H54 (cell line): ENCODE measurements at places on chromosomes 4 and X.
A peak's percentile ranks its signal among the peaks of the same experiment; 100 is the strongest.

- no peak for DNase-seq
These were observed 54.6 kb upstream of the CLCN4 start for GRCh38 chrX:10102046-10102704.

DNA sequence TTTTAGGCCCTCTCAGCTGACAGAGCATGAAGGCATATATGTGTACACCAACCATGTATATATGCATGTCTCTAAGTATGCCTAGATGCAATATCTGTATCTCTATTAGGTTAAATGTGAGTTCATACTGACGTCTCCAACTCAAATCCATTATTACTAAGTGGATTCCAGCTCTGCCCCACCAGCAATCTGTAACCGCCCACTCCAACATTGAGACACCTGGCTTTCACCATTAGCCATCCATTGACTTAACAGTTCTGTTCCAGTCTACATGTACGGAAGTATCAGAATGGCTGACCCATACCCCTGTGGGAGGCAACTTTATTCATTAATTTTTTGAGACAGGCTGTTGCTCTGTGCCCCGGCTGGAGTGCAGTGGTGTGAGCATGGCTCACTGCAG, 15.0 kb upstream of the SH3TC1 start:
- DNase-seq: no peak

DNA sequence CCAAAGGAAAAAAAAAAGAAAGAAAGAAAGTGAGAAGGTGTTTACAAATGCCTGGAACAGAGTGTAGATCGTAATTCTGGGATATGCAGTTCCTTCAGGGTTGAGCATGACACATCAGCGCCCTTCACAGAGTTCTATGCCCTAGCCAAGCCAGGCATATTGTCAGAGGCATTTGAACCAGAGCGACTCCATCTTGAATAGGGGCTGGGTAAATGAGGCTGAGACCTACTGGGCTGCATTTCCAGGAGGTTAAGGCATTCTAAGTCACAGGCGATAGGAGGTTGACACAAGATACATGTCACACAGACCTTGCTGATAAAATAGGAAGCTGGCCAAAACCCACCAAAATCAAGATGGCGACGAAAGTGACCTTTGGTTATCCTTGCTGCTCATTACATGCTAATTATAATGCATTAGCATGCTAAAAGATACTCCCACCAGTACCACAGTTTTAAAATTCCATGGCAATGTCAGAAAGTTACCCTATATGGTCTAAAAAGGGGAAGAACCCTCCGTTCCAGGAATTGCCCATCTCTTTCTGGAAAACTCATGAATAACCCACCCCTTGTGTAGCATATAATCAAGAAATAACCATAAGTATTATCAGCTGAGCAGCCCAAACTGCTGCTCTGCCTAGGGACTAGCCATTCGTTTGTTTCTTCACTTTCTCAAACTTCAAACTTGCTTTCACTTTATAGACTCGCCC, 23.5 kb upstream of the LRBA start:
- DNase-seq: no peak

DNA sequence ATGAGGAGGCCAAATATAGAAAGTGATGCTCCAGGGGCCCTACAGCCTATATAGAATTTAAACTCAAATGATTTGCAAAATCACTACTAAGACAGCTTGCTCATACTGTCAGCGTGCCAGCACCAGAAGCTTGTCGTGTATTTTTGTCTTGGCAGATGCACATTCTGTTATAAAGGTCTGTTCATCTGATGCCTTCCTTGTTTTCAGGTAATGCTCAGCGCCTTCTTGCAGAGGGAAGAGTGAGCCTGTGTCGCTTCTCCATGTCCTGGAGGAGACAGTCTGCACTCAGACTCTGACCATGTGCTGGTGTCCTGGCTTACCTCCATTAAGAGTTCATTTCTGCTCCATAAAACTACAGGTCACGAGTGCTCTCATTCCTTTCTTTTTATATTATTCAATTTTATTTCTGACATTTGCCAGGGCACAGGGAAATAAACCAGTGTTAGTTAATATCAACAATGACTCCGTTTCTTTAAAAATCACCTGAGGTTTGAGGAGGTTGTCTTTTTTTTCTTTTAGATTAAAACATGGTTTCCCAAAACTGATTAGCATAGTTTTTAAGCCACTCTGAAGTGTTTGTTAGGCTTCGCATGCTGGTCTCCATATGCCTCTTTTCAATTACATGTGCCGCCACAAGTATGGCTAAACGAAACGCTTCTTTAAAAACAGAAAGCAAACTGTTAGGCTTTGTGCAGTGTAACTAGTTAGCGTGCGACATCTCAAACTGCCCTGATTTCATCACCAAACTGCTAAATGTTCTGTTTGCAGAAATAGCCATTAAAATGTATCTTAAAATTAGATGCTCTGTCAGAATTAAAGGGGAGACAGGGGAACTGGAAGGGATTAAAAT, 215.2 kb upstream of the GK2 start:
- no peak for DNase-seq

GRCh38 chr4:184168406-184169019, 49.2 kb downstream of the ENPP6 start:
- DNase-seq: peak; percentile 65

DNA sequence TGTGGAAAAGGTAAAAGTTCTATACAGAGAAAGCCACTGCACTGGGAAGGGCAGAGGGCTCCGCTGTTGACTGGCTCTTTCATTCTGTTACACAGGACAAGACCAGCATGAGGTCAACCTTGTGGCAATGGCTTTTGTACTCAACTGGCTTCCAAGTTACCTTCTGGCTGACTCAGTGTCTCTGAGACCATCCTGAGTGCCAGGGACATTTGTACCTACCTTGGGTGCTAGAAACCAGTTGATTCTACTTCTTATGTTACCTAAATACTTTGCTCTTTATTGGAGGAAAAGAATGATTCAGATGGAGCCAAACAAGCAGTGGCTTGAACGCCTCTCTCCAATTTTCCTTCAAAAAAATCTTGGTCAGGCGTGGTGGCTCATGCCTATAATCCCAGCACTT, 123.2 kb downstream of the RBM47 start:
- DNase-seq: no peak

GRCh38 chr4:53321151-53321983, 44.5 kb downstream of the SCFD2 start:
- peak; percentile 9 for DNase-seq

- no peak for DNase-seq
These were observed 105.4 kb upstream of the HAND2 start for GRCh38 chr4:173635395-173635794.

- DNase-seq: no peak
These were observed 566.3 kb downstream of the STPG2 start for GRCh38 chr4:97577004-97577403.

GRCh38 chr4:7759216-7759615, 180.4 kb downstream of the AFAP1 start:
- no peak for DNase-seq

DNA sequence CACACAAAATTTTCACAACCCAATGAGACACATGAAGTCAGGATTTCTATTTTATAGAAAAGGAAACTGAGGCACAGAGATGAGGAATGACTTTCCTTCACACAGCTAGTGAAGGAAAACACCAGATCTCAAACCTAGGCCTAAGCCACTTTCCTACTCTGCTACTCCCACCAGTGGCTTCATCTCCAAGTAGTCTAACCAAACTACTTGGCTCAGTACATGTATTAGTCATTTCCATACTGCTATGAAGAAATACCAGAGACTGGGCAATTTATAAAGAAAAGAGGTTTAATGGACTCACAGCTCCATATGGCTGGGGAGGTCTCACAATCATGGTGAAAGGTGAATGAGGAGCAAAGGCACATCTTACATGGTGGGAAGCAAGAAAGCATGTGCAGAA, 196.6 kb downstream of the EVC2 start:
- no peak for DNase-seq

DNA sequence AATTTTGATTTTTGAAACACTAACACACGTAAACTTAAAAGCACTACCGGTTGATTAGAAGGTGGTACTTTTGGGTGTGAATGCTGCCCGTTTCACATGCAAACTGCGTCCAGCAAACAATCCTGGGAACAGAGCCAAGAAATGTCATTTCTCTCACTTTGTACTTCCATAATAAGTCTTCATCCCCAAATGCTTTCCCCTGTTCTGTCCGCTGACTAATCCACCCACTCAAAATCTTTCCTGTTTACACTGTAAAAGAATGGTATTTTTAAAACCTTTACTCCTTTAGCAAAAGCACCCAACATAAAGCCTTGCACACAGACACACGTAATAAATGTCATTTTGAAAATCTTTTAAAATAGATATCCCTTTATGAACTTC, 39.1 kb upstream of the PDLIM5 start:
- DNase-seq: no peak

- DNase-seq: no peak
These were observed 98.4 kb downstream of the WFS1 start for GRCh38 chr4:6368096-6368495.

- no peak for DNase-seq
These were observed 1948.4 kb downstream of the C4orf33 start for GRCh38 chr4:131044368-131044767.

DNA sequence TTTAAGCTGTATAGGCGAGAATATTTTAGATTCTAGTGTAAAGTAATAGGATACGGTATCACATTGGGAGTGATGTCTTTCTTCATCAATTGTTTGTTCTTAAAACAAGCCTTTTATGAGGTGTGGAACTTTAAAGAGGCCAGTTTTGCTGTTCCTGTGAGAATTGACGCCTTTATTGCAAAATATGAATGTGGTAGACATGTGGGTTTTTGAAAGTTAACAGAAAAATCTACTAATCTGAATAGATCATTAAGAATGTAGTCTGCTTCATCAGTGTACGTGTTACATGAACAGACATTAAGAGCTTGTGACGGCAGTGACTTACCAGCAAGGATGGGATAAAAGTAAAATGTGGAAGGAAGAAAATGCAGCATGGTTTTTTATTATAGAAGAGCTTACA, 63.8 kb downstream of the STOX2 start:
- no peak for DNase-seq

GRCh38 chr4:127959794-127960193, 5.2 kb downstream of the MFSD8 start:
- no peak for DNase-seq

GRCh38 chrX:68461576-68461975, 28.3 kb upstream of the OPHN1 start:
- no peak for DNase-seq

DNA sequence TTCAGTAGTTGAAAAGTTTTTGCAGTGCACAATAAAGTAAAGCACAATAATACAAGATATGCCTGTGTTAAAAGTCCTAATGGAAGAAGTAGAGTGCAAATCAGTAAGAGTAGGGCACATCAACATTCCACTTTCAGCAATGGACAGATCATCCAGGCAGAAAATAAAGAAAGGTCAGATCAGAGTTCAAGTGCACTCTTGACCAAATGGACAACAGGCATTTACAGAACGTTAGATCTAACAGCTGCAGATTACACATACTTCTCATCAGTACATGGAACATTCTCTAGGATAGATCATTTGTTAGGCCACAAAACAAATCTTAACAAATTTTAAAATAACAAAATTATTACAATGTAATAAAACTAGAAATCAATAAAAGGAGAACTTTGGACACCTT, 1373.5 kb upstream of the PABPC4L start:
- no peak for DNase-seq

DNA sequence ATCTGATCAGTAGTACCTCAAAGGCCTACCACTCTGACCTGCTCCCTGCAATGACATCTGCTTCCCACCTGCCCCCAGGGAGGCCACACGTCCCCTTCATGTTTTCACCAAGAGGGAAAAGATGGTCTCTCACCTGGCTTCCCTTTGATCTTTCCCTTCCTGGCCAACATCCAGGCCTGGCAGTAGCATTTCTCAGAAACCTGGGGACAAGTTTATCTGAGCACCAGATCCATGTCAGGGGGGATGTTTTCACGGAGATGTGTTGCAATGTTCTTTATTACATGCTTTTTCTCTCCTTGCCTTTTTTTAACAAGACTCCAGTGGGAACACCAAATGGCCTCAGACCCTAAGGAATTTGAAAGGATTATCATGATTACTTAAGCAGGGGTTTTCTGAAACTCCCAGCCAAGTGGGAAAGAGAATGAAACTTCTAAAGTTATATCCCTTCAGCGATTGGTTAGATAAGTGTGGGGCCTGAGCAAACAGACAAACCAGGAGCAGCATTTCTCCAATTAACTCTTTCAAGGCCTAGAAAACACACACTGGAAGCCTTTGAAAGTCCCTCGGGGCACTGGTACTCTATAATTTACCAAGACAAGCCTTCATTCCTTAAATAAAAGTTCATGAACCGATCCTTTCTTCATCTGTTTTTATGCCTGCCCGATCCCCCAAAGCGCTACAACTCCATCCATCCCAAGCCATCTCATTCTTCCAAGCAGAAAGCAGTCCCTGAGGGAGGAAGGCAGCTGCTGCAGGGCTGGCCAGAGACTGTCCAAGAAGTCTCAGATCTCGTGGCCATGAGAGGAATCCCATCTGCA, 94.1 kb downstream of the BCOR start:
- DNase-seq: no peak

GRCh38 chr4:153483432-153484418, 17.6 kb downstream of the TMEM131L start:
- DNase-seq: no peak

DNA sequence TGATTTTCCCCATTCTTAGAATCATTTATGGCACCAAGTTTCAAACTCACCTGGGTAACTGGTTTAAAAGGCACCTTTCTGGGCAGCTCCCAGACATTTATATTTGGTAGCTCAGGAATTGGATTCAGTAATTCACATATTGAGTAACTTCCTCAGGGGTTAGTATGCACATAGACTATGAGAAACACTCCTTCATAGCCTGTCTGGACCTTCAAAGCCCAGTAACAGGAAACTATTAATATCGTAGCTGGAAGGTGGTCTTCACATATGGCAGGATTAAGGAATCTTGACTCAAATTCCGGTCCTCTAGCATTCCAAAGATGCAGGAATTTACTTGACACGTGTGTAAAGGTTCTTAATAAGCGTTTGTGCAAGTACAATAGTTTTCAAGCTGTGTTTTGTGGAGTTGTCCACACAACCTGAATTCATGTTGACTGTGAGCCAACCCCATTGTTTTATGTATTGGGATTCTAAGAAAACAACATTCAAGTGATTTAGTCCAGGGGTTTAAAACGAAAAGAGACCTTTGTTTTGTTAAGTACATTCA, 78.4 kb downstream of the PLS3 start:
- DNase-seq: no peak
